ENCODE measurements at places on chromosomes 5 and 9. TPM values are rescaled to one million over a fixed set of nuclear protein-coding genes. Genes with fewer than 3 reads are reported as not detected.

SAXO1 gene
- not detected for total RNA-seq

AK8 gene
- total RNA-seq, result 0.85 TPM

PRR16 gene
- total RNA-seq, result 0.74 TPM

CMYA5 gene
- total RNA-seq, result 0.09 TPM

WDR38 gene
- total RNA-seq, result not detected

KCTD16 gene
- 0.28 TPM for total RNA-seq

TAF11L10 gene
- total RNA-seq, result not detected

SEMA6A gene
- total RNA-seq, result 1.2 TPM

IFNW1 gene
- not detected for total RNA-seq

EIF4EBP3 gene
- 6.0 TPM for total RNA-seq

RBM22 gene
- total RNA-seq, result 22.8 TPM

BICD2 gene
- total RNA-seq, result 104 TPM

MYMK gene
- total RNA-seq, result not detected

GKAP1 gene
- 3.5 TPM for total RNA-seq

CKMT2 gene
- total RNA-seq, result not detected

PCDHA10 gene
- not detected for total RNA-seq

IL12B gene
- not detected for total RNA-seq

LCN9 gene
- total RNA-seq, result not detected

PMPCA gene
- 65.5 TPM for total RNA-seq

NEUROG1 gene
- not detected for total RNA-seq

ST8SIA4 gene
- total RNA-seq, result 0.05 TPM

SELENOP gene
- 6.7 TPM for total RNA-seq

PCDHB8 gene
- not detected for total RNA-seq

ALDH1A1 gene
- 3.1 TPM for total RNA-seq

ANP32B gene
- total RNA-seq, result 39.6 TPM

ZNF189 gene
- 6.9 TPM for total RNA-seq

ZNF454 gene
- 1.1 TPM for total RNA-seq

SDHA gene
- total RNA-seq, result 93.1 TPM

LCN12 gene
- not detected for total RNA-seq

CCL27 gene
- total RNA-seq, result not detected

OR1J2 gene
- total RNA-seq, result not detected

GALT gene
- 15.4 TPM for total RNA-seq

SLCO6A1 gene
- 0.14 TPM for total RNA-seq

C9orf50 gene
- not detected for total RNA-seq

RANBP3L gene
- not detected for total RNA-seq

CCDC171 gene
- 0.49 TPM for total RNA-seq

GPR21 gene
- total RNA-seq, result 0.28 TPM

GRM6 gene
- total RNA-seq, result not detected

HACD4 gene
- total RNA-seq, result 2.3 TPM

DCAF10 gene
- 11.0 TPM for total RNA-seq

PLAC8L1 gene
- total RNA-seq, result not detected

ECPAS gene
- total RNA-seq, result 63.6 TPM

TTC39B gene
- 5.4 TPM for total RNA-seq

SPATA31A3 gene
- total RNA-seq, result not detected

QRFP gene
- total RNA-seq, result not detected

DUSP1 gene
- total RNA-seq, result 100 TPM

TMEM174 gene
- total RNA-seq, result not detected

FOXE1 gene
- 1.1 TPM for total RNA-seq

CNTLN gene
- 5.0 TPM for total RNA-seq

FOXD4L3 gene
- not detected for total RNA-seq

TEK gene
- total RNA-seq, result under 0.01 TPM

All from airway epithelial cell (primary cell).